CD8-positive, alpha-beta T cell (primary cell): ENCODE measurements at places on chromosomes 2 and 18.

DNA sequence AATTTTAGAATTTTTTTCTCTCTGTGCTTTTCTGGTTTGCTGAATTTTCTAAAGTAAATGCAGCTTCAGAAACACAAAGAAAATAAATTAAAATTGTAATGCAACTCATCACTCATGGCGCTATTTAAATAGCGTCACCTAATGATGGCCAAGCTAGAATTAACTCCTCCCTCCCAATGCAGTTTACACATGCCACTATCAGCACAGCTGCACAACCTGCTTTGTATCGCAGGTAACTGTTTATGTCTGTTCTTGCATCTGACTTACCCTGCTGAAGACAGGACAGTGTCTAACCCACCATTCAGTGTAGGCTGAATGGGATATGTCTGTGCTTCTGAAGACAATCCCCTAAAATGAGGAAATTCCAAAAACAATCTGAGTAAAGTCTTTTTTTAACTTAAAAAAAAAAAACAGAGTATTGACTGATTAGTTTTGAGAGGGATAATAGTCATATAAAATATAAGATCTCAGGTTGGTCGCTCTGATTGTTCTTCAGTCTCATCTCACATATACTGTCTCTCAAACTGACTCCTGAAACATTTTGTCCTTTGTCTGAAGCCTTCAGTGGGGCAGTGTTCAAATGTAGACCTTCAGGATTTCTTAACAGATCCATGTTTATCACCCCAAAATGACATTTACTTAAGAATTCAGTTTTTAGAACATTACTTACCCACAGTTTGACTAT, 271.4 kb downstream of the ZEB2 start:
- DNase-seq = no peak

DNA sequence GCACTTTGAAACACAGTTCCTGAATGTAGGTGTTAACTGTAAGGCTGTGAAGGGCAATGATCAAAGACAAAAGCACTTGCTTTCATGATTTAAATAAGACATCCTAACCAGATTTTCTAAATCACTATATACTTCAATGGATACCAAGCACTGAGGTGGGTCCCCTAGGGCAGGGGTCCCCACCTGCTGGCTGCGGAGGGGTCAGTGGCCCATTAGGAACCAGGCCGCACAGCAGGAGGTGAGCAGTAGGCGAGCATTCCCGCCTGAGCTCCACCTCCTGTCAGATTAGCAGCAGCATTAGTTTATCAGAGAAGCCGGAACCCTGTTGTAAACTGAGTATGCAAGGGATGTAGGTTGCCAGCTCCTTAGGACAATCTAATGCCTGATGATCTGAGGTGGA, 7.1 kb downstream of the NFE2L2 start:
- DNase-seq = no peak

DNA sequence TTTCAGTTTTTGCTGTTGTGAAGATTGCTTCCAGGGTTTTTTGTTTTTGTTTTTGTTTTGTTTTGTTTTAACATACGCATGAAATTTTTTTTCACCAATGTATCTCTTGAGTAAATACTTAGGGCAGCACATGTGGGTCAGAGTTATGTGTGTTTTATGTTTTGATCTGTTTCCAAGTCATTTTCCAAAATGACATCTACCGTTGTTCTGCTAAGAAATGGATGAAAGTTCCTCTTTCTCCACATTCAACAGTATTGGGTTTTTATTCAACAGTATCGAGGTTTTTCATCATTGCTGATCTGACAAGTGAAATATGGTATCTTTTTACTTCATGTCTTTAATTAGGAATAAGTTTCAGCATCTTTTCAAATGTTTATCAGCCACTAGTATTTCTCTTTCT, 16.7 kb downstream of the RNF144A start:
- no peak for DNase-seq

GRCh38 chr2:176959614-176960013, 253.0 kb upstream of the HNRNPA3 start:
- no peak for DNase-seq

- no peak for DNase-seq
These were observed 36.2 kb downstream of the LRRFIP1 start for GRCh38 chr2:237663517-237664110.

- no peak for DNase-seq
These were observed 230.8 kb upstream of the VWC2L start for GRCh38 chr2:214180071-214180470.

GRCh38 chr18:12820506-12820905, 63.5 kb downstream of the PTPN2 start:
- DNase-seq = no peak

GRCh38 chr18:49172246-49172645, 221.5 kb upstream of the SMAD7 start:
- no peak for DNase-seq

- DNase-seq = no peak
These were observed 6.5 kb downstream of the CRYGB start for GRCh38 chr2:208139447-208139846.

- DNase-seq = no peak
These were observed 18.8 kb downstream of the NEMP2 start for GRCh38 chr2:190515687-190516086.

DNA sequence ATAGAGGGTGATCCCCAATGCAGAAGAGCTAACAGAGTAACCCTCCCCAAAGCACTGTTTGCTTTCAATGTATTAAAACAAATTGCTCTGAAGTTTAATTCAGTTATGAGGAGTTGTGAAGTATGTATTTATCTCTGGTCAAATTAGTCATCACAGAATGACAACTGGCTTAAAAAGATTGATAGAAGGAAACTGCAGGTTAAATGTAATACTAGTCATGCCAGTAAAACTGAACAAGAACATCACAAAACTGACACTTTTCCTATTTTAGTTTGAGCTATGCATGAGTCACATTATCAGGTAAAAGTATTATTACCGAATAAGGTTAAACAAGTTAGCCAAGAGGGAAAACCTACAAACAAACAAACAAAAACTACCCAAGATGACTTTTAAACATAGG, 99.0 kb upstream of the ACVR1C start:
- DNase-seq = no peak

DNA sequence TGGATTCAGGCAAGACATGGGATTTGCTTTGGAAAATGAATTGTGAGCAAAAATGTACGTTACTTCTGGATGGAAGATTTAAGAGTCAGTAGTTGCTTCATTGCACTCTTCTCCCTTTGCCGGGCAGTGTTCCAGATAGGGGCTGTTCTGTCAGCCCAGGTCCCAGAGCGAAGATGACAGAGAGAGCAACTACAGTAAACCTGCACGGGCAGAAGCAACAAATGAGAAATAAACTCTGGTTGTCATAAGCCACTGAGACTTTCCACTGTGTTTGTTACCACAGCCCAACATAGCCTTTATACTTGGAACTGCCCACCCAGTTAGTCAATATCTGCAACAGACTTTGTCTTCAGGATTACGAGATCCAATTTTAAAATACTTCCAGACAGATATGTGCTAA, 83.3 kb downstream of the CACNB4 start:
- no peak for DNase-seq

DNA sequence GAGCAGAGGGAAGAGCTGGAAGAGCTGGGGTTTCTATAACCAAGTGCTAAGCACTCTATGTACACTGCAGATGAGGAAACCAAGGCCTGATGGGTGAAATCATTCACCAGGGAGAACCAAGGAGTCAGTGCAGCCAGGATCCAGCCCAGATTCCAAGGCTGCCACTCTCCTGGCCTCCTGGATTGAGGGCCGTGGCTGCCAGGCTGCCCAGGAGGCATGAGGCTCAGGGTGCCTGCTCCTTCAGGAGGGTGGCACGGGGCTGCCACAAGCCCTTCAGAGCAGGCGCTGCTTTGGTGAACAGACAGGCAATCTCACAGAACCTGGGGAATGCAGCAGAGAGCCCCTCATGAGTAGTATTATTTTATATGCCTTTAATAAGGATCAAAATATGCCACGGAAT, 293.7 kb upstream of the HDAC4 start:
- DNase-seq = no peak

GRCh38 chr2:181364492-181365170, 92.6 kb upstream of the ITGA4 start:
- no peak for DNase-seq

DNA sequence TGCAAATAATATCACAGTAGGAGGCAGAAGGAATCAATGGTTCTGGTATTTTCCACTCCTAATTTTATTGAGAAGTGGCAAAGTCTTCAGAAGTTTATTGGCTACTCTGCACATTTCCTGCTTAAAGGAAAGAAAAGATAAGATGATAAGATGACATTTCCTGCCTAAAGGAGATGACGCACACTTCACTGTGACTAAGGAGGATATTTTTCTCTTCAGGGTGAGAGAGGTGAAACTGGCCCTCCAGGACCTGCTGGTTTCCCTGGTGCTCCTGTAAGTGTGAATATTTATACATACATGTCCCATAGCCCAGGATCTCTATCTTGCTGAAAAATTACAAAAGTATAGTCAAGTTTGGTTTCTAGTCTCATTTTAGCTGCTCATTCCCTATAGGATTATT, 27.9 kb downstream of the COL3A1 start:
- no peak for DNase-seq

GRCh38 chr2:201448061-201448460, 3.2 kb downstream of the TRAK2 start:
- DNase-seq = no peak

DNA sequence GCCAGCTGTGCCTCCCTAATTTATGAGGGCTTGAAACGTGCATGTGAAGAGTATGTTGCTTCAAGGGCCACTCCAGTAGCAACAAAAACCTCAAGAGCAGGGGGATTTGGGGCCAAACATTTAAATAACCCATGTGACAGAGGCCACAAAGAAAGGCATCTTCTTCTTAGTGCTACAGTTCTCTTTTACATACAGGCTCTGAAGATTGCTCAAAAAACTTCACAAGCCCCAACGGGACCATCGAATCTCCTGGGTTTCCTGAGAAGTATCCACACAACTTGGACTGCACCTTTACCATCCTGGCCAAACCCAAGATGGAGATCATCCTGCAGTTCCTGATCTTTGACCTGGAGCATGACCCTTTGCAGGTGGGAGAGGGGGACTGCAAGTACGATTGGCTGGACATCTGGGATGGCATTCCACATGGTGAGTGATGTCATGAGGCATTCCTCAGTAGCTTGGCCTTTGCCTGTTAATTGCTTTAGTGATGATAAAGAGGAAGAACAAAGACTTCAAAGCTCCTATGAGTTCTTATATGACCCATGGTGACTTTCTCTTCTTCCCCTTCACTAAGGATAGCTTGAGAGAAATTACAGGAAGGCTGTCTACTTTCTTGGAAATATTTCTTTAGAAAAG, 40.1 kb downstream of the NRP2 start:
- DNase-seq = no peak

GRCh38 chr2:217804338-217804737, 198.5 kb downstream of the TNS1 start:
- DNase-seq = no peak

DNA sequence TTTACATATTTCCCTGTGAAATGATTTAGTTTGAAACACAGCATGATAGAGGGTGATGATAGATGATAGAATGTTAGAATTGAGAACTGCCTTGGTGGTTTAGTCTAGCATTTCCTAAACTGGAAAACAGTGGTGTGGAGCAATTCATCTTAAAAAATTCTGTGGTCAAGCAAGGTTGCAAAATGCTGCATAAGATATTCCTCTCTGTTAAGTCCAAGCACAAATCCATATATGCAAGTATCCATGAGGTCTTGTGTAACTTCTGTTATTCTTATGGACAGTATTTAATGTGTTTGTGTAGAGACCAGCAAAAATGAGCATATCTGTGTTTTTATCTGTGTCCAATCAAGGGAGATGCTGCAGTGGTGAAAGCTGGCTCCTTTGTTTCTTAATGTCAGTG, 30.0 kb downstream of the CPS1 start:
- DNase-seq = no peak

DNA sequence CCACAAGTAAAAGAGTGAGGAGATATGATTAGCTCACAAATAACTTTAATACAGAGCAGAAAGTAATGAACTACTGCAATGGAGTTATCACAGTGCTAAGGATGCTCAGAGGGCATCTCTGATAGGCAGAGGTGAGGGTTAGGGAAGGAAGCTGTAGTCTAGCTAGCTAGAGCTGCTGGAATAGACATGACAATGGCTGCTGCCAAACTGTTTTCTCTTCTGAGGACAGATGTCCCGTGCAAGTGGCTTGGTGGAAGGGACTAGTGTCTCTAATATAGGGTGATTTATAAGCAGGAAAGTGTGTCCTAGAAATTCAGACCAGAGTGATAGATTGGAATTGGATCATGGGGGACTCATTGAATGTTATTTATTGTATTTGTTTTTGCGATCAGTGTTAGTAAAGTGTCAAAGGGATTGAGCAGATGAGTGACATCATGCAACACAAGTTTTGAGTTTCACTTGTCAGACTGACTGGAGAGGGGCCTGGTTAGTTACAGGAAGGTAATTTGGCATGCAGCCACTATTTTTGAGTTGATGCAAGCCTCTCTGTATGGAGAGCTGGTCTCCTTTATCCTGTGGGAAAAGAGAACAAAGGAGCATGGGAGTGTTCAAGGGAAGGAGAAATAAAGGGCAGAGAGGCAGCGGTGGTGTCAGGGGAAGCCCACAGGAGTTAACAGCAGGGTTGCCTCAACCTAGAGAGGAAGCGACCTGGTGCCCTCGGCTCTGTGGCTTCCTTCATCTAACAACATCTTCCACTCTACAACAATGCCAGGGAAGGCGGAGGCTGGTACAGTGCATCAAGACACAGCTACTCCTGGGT, 1.9 kb downstream of the CTLA4 start:
- peak; percentile 23 for DNase-seq

GRCh38 chr2:70939839-70940580, 4.3 kb downstream of the ATP6V1B1 start:
- DNase-seq = no peak

GRCh38 chr18:53894675-53895442, 329.6 kb downstream of the MBD2 start:
- DNase-seq = no peak

- no peak for DNase-seq
These were observed 108.4 kb downstream of the COL6A3 start for GRCh38 chr2:237305579-237305978.

DNA sequence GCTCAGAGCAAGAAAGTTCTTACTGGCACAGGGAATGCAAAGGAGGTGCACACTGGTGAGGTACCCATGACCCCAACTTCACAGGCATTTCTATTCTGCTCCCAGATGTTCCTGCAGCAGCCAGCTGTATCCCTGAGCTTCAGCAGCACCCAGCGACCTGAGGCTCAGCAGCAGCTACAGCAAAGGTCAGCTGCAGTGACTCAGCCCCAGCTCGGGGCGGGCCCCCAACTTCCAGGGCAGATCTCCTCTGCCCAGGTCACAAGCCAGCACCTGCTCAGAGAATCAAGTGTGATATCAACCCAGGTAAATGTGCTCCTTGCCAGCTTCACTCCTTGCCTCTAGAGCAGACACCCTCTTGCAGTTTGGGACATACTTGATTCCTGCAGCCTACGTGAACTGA, 14.1 kb upstream of the RPL31 start:
- DNase-seq = no peak

GRCh38 chr2:10132996-10133647, 10.6 kb downstream of the RRM2 start:
- DNase-seq = no peak

GRCh38 chr2:86292571-86293515, 44.6 kb downstream of the REEP1 start:
- DNase-seq = no peak

DNA sequence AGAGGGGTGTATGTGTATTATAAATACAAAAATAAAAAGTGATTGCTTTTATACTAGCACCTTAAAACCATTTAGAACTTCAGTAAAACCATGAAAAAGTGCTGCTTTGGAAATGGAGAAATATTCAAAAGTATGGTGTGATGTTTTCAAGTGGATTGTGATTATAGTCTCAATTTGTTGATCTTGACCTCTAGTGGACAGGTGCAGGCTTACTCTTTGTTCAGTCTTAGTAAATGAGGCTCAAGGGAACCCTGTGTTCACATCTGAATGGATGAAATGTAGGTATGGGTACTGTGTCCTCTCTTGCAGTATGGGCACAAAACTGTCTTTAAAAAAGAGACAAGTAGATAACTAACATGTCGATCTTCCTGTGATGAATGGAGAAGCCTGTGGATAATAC, 145.8 kb downstream of the MCFD2 start:
- DNase-seq = no peak
